Left hindlimb (tissue), 1 donor: ENCODE measurements at places on chromosomes 16 and 17.

GRCh38 chr16:85589688-85590505 lies 23.2 kb upstream of the GSE1 start:
- DNase-seq: no peak

- no peak for DNase-seq
These were observed 139.6 kb upstream of the SALL1 start for GRCh38 chr16:51290442-51291285.

GRCh38 chr16:59295993-59296736 lies 562.0 kb upstream of the GOT2 start:
- no peak for DNase-seq

DNA sequence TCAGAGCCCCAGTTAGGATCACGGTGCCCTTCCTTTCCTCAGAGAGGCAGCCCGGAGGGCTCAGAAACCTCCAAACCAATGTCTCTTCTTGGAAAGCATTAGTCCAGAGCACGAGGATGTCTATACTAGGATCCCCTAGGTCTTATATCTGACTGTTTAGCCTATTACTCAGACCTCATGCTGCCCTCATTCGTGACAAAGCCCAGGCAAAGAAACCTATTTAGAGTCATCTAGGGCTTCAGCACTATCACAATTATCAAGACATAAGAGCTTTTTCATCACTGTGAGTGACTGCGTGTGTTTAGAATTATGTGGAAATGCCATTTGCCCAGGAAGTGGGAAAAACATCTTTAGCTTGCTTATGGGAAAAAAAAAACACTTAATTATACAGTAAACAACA lies 159.8 kb upstream of the NOL11 start:
- DNase-seq: no peak

DNA sequence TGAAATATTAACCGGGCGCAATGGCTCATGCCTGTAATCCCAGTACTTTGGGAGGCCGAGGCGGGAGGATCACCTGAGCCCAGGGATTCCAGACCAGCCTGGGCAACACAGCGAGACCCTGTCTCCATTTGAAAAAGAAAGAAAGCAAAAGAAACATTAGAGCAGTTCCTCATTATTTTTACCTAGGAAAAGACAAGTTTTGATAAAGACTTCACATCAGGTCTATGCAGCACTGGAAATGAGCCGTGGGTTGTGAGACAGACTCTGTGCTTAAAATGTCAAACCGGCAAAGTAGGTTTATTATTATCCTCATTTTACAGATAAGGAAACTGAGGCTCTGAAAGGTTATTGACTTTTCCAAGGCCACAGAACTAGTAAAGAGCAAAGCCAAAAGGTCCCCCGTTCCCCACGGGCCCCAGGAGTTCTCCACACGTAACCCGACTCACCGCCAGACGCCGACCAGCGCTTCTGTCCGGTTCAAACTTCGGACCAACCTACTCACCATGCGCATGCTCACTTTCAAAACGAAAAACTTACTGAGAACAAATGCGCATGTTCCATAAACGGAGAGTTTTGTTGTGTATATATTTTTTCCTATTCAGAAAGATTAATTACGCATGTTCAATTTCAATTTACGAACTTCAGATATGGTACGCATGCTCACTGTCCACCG lies 356 bp downstream of the TUBD1 start:
- DNase-seq: no peak

DNA sequence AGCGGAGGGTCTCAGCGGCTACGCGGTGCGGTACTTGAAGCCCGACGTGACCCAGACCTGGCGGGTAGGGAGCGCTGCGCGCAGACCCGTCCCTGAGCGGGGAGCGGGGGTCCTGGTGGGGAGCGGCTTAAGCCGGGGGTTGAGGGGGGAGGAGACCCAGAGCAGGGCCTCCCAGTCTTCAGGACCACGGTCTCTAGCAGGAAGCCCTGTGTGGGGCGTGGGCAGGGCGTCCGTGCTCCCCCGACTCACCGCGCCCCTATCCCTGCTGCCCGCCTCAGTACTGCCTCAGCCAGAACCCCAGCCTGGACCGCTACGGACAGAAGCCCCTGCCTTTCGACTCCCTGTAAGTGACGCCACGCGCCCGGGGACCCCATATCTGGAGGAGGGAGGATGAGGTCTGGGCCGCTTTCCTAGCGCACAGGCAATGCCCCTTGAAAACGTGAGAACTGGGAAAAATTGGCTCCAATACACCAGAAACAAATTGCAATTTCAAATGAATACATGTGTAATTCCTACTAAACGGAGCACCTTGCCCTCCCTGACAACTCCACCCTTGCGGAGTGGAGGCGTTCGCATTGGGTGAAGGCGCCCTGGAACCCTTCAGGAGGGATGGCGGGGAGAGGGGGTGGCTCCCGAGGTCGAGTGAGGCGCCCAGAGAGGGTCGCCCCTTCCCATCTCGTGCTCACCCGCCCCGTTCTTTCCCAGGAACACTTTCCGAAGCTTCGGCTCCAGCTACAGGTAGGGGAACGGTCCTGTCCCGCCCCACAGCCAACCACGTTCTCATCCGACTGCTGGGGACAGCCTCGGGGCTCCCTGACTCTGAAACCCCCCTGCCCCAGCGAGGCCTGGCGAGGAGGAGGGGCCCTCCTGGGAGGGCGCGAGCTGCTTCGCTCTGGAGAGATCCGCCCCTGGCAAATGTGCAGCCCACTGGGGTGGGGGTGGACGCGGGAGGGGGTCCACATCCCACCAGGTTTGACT lies 14.6 kb upstream of the CNGB1 start:
- peak; percentile 44 for DNase-seq

- DNase-seq: peak; percentile 23
These were observed 205.5 kb downstream of the NTN1 start for GRCh38 chr17:9226794-9227135.

DNA sequence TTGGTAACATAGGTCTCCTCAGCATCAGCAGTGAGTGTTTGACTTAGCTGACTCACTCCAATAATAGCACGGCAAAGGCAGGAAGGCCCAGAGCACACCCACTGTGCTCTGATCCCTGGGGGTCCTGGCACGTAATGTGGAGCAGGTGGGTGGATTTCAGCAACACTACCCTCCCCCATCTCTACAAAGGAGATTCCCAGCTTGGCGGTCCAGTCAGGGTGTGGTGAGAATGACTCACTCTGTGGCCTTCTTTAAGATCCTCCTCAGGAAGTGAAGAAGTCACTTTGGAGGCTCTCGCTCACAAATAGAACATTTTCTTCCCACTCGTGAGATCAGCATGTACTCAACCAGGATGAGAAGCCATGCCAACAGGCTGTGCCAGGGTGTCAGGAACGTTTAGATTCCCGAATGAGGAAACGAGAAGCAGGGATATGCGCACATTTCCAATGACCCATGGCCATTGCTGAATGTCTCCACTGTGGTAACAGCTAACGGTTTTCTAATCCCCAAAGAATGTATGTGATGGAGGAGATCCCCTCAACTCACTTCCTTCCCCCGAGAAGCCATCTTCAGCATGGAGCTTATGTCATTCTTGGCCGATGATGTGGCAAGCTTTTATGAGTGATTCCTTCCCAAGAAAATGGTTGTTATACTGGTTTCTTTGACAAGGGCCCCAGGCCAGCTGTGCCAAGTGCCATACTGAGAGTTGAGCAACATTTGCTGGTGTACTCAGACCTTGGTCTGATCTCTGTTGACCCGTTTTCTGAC lies 365.2 kb downstream of the C16orf95 start:
- DNase-seq: no peak
